Placental pericyte (primary cell): ENCODE measurements at places on chromosomes 16 and 17. TPM values are rescaled to one million over a fixed set of nuclear protein-coding genes. Genes with fewer than 3 reads are reported as not detected.

Gene TEKT1
- total RNA-seq: not detected in 2 replicates

Gene METTL2A
- total RNA-seq: 13.8 and 26.1 TPM in 2 replicates

Gene PRCD
- 3.5 and 4.3 TPM in 2 replicates for total RNA-seq

Gene PPM1E
- total RNA-seq: under 0.01 and 0.22 TPM in 2 replicates

Gene KRTAP1-4
- not detected in 2 replicates for total RNA-seq
